ENCODE measurements at places on chromosomes 3 and 15.

DNA sequence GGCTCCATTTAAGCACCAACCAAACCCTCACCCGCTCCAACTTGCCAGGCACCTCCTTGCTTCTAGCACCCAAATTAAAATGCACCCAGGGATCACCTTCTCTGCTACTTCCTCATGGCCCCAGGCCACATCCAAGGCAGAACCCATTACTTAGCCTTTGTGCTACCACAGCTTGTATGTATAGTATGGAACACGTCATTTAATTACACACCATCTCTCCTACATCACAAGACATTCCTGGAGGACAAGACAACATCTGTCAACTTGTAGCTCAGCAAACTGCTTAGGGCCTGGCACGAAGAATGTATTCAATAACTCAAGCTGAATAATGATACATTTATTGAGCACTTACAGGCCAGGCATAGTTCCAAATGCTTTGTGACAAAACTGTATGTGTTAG lies 23.3 kb downstream of the ZDHHC3 start:
- DNase-seq = no peak

DNA sequence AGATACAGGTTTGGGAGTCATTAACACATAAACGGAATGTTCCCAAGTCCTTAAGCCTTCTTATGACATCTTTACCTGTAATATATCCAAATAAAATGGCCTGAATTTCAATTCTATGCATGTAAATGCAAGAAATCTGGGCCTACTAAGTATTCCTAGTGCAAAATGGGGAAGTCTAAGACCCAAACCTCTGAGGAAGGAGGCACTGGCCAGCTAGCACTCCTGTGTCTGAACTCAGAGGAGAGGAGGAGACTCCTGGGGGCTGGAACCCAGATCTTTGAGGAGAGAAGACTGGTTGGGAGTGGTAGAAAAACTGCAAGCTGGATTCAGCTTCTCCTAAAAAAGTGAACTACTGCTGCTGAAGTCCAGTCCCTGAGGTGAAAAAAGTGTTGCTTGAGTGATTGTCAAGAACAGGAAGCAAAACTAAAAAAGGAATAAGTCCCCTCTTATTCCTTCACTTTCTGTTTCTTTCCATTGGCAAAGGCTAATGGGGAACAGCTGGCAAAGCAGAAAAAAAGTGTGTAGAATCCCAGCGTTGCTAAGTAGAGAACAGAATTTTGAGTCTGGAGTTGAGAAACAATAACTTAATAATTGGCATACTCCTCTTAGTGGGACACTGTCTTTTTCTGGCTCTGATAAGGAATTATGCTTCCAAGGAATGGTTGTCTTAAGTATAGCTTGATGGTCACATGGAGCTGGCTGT lies 54.8 kb upstream of the ATP2C1 start:
- no peak for DNase-seq

GRCh38 chr3:58074116-58074715 lies 66.0 kb downstream of the FLNB start:
- no peak for DNase-seq

DNA sequence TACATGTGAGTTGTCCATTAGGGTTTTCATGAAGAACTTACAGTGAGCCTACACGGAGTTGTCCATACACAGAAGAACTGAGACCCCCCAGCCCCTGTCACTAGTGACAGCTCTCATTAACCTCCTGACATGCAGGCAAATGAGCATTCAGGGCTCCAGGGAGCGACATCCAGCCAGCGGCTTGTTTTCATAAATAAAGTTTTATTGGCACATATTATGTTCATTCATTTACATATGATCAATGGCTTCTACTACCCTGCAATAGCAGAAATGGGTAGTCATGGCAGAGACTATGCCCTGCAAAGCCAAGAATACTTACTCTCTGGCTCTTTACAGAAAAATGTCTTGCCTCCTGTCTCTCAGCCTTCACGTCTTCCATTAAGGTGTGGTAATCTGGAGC lies 553.5 kb downstream of the EDEM1 start:
- DNase-seq = no peak

DNA sequence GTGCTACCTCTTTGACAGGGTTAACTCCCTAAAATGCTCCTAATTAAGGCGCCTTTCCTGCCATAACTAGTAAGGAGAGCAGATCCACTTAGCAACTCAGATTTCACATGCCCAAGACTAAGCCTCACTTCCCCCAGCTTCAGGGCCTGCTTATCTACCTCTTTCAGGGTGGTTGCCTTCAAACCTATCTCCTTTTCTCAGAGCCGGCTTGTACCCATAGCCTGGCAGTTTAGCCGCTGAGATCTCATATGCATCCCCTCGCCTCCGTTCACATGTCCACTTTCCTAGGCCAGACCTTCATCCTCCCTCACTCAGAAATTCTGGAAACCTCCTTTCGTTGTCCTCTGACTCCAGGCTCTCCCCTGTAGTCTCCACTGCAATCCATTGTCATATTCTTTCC lies 1.0 kb upstream of the FSTL1 start:
- DNase-seq = no peak

- DNase-seq = no peak
Observed at GRCh38 chr3:172904711-172905373, 154.3 kb downstream of the ECT2 start.

GRCh38 chr3:8841472-8841871 lies 72.1 kb upstream of the OXTR start:
- no peak for DNase-seq

DNA sequence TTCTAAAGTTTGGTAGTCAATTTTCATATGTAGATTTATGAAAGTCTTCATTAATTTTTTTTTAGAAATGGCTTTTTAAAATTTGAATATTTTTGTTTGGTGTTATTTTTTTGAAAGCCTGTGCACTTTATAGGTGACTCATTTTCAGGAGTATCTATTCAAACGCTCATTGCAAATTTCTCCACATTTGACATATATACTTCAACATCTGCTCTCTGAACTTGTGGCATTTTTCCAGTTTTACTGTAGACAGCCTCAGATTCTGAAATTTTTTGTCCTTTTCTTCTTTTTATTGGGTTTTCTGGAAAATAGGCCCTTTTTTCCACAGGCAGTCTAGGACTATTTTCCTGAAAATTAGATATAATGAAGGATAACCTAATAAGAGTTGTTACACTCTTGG lies 396.6 kb downstream of the RBMS3 start:
- no peak for DNase-seq

GRCh38 chr3:112307557-112307956 lies 13.5 kb upstream of the SLC9C1 start:
- no peak for DNase-seq

DNA sequence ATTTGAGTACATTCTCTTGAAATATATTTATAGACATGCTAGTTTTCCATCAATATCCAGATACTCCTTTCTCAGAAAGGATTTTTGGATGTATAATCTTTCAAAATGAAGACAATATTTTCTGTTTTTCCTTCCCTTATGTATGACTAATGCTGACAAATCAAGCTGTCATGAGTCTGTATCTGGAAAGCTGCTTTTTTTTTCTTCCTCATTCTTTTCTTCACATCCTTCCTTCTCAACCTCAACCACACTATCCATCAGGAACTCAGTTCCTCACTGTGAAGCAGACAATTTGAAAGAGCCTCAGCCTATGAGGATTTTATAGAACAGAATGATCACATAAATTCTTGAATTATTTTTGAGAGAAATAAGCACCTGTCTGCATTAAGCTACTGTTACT lies 335.9 kb upstream of the EPHA6 start:
- DNase-seq = no peak

DNA sequence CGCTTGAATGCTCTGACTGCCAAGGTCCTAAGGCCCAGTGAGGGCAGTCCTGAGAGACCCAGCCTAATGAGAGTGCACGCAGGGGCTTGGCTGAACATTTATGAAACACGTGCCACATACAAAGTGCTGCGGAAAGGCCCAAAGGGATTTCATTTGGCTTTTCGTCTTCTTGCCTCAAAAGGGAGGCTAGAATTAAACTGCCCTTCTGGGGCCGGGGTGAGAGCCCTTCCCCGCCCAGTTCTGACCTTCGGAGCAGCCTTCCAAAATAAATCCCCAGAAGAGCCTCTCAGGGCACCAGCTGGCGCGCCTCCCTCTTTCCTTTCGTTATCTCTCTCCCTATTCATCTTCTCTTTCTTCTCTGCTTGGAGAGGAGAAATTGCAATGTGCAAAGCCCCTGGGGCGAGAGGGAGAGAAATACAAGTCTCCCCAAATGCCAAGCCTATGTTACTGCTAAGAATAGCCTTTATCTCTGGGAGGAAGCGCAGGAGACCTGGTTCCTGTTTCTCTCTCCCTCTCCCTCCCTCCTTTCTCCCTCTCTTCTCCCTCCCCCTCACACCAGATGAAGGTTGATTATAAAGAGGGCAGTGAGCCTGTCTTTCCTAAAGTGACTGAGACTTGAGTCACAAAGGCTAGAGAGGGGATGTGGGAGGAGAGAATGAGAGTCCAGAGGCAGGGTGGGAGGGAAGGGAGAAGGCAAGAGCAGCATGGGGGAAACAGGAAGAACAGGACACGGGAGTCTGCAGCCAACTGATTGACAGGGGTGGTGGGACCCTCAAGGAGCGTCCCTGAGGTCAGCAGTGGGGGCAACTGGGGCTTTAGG lies 36.7 kb upstream of the NDUFB4 start:
- DNase-seq = no peak

- DNase-seq = no peak
Observed at GRCh38 chr3:99248913-99249312, 347.4 kb upstream of the DCBLD2 start.

GRCh38 chr15:80615361-80615736 lies 79.8 kb upstream of the ABHD17C start:
- no peak for DNase-seq

GRCh38 chr3:177603148-177603603 lies 405.9 kb upstream of the TBL1XR1 start:
- DNase-seq = no peak

DNA sequence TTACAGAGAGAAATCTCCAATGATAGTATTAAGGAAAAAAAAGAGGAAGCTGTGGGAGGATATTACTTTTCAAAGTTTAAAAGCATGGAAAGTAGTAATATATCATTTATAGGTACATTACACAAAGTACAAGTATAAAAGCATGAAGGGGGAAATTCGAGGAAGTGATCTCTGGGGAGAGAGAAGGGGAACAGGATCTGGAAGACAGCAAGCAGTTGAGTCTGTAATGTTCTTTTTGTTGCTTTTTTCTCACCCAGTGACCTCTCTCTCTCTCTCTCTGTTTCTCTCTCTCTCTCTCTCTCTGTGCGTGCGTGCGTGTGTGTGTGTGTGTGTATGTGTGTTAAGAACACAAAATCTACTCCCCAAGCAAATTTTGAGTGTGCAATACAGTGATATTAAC lies 10.2 kb downstream of the C3orf20 start:
- DNase-seq = no peak

DNA sequence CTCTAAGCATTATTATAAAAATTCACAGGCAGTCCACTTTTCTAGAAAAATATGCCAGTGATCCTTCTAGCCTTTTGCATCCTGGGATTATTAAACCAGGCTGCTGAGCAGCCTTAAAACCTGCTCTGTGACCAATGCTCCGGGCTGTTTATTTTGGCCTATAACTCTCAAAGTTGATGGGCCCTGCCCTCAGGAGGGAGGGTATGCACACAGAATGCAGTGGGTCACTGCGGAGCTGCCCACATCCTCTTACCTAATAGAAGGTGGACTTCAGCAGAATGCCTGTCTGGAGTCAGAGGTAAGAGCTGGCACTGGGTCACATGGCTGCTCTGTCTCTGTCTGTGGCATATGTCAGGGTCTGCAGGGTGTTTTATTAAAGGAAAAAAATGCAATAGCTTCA lies 26.0 kb downstream of the CPNE4 start:
- no peak for DNase-seq

DNA sequence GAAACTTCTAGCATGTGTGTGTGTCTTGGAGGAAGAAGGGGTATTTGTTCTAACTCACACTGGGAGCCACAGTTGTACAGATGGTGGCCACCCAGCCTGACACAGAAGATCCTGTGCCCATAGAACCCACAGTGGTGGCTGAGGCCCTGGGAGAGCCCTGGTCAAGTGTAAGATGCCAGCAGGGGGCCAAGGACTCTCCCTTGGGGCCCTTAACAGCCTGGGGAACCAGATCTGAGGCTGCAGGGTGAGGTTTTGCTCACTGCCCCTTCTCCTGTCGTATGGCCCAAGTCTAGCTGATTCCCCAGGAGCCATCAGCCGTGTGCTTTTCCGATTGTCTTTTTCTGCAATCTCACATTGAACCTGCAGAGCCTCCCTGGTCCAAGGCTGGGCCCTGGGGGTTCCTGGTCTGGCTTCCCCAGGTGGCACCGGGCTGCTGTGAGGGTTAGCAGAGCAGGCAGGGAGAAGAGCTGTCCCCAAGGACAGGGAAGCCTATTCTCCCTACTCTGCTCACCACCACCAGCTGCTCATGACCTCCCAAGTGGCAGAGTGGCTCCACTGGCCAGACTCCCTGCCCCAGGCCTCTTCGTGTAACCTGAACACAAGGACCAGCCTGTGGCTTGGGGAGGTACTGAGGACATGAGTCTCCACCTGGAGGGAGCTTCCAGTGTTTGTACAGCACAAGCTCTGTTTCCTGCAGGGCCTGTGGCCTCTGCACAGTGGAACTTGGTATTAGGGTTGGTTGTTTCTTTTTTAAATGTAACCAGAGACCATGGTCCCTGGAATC lies 51.9 kb downstream of the CA12 start:
- DNase-seq = no peak

- DNase-seq = peak; percentile 10
Observed at GRCh38 chr15:60479361-60480110, 594 bp upstream of the ICE2 start.

DNA sequence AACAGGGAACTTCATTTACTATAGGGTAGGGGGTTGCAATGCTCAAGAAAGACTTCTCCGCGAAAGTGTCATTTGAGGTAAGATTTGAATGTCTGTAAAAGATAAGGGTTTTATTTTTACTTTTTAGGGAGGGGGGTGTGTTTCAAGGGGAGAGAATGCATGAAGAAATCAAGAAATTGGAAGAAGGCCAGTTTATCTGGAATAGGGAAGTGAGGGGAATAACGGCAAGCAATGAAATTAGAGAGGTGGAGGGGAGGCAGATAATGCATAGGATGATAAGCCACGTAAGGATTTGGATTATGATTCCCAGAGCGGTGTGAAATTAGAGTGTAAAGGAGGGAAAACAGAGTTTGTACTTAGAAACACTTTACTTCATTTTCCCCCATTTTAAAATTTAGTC lies 63.0 kb upstream of the MB21D2 start:
- no peak for DNase-seq
